Thoracic aorta (tissue), 2 donors: ENCODE measurements at places on chromosomes 5 and 9.

- H3K4me3 ChIP-seq, result no peak overlapping the region
- H3K27me3 ChIP-seq, result no peaks in the 10 kb centered on the region
- H3K36me3 ChIP-seq, result no peaks in the 10 kb centered on the region
- no peaks in the 10 kb centered on the region for H3K4me1 ChIP-seq
- H3K27ac ChIP-seq, result no peak overlapping the region
- no peak for DNase-seq
These were observed 127.9 kb downstream of the ELAVL2 start for GRCh38 chr9:23698161-23698560.

DNA sequence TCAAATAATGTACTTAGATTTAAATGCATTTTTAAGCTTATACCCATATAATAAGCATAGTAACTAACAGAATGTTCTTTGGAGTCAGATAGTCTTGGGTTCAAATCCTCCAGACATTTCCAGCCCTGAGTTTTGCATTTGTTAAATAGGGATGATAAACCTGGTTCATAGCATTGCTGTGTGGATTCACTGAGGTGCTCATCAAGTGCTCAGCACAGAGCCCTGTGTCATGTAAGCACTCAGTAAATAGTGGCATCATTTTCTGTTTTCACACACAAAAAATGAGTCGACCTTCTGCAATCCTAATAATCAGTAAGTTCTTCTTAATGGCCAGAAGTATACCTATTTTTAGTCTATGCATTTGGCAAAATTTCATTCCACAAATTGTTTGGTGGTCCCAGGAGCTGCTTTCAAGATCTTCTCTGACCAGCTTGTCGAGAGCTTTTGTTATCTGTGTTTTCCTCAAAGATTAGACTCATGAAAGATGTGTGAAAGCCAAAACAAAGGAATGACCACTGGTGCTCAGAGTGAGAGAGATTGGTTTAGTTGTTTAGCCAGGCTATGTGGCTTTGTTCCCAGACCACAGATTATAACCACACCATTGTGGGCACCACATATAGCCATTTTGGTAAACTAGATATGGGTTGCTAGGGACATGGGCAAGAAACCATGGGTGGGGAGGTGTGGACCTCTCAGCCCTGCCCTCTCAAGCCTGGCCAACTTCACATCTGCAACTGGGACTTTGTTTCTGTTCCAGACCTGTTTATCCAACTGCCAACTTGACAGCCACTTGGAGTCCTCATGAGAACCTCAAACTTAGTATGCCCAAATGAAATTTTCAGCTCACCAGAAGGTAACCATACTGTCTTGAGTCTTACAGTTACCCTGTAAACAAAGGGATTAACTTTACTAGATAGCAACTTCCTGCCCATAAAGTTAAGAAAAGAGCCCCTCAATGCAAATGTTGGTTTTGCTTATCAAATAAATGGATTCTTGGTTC lies 45.0 kb downstream of the DOCK8 start:
- no peak for DNase-seq
- H3K36me3 ChIP-seq, result no peaks in the 10 kb centered on the region
- no peaks in the 10 kb centered on the region for H3K27me3 ChIP-seq
- no peaks in the 10 kb centered on the region for H3K4me1 ChIP-seq
- no peak overlapping the region for H3K4me3 ChIP-seq

DNA sequence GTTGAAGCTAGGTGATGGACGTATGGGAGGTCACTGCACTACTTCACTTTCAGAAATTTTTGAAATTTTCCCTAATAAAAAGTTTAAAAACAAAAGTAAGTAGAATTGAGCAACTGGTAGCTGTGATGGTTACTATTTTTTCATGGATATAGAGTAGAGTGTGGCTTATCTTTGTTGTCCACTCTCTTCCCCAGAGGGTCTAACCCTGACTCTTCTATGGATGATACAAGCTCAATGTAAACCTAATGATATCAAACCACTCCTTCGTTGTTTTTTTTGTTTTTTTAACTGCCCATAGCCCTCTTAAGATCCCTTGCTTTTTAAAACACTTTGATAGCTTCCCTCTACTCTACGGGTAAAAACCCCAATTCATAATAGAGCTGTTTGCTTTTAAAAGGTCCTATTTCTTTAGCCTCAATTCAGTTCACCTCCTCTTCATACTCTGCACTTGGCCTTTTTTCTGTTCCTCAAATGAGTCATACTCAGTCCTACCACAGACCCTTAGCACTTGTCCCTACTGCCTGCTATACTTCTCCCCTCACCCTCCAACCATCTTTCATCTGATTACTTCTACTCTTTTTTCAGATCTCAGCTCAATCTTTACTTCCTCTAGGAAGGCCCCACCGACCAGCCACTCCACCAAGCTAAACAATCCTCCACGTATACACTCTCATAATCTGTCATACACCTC lies 2.6 kb downstream of the HDAC3 start:
- H3K4me3 ChIP-seq, result no peak overlapping the region
- H3K4me1 ChIP-seq, result peaks cover 9% of the 10 kb centered on the region
- no peaks in the 10 kb centered on the region for H3K27me3 ChIP-seq
- H3K27ac ChIP-seq, result no peak overlapping the region
- H3K36me3 ChIP-seq, result peaks cover 9% of the 10 kb centered on the region
- no peak for DNase-seq

DNA sequence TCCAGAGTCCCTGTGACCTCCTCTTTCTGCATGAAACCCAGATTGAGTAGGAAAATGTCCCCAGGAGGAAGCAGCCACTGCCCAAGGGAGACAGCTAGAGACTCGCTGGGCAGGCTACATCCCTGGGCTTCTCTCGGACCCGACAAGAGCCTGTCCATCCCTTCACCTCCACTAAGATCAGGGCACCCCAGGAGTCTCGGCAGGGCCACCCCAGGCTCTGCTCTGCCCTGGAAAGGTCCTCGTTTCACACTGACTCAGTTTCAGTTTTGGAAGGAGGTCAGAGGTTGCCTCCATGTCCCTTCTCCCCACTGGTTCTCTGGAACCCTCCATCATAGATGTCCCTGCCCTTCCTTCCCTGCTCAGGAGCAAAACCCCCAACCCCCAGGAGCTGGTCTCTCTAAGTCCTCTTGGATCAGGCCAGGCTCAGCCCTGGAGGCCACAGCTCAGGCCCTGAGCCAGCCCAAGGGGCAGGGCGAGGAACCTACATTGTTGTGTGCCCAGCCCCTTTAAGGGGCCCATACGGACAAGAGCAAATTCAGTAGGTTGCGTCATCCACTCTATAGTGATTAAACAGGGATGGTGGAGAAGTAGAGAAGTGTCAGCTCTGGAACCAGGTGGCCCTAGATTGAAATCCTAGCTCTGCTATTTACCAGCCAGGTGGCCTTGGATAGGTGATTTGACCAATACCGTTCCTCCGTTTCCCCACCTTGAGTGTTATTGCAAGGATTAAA lies 37.4 kb downstream of the C9orf50 start:
- no peaks in the 10 kb centered on the region for H3K27me3 ChIP-seq
- peaks cover 4% of the 10 kb centered on the region for H3K4me1 ChIP-seq
- H3K4me3 ChIP-seq, result no peak overlapping the region

DNA sequence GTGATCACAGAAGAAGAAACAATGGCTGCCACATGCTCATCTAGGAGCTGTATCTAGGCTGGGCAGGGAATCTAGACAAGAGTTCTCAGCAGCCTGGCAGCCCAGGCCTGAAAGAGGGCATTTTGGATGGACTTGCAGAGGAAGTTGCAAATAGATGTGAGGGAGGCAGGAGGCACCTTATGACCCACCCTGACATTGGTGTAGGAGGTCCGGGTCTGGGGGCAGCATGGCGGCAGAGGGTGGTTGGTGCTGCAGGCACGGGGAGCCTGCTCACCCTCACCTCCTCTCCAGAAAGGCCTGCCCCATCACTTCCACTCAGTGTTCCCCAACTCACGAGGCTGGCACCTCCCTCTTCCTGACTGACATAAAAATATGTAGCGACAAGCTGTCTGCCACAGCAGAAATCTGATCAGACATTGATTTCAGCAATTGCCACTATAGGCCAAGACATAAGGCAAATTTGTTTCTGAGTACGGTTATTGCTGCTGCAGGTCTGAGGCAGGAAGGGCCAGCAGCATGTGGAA lies 217.6 kb downstream of the PBX3 start:
- H3K4me1 ChIP-seq, result no peaks in the 10 kb centered on the region
- DNase-seq, result no peak
- no peak overlapping the region for H3K27ac ChIP-seq
- H3K27me3 ChIP-seq, result no peaks in the 10 kb centered on the region

DNA sequence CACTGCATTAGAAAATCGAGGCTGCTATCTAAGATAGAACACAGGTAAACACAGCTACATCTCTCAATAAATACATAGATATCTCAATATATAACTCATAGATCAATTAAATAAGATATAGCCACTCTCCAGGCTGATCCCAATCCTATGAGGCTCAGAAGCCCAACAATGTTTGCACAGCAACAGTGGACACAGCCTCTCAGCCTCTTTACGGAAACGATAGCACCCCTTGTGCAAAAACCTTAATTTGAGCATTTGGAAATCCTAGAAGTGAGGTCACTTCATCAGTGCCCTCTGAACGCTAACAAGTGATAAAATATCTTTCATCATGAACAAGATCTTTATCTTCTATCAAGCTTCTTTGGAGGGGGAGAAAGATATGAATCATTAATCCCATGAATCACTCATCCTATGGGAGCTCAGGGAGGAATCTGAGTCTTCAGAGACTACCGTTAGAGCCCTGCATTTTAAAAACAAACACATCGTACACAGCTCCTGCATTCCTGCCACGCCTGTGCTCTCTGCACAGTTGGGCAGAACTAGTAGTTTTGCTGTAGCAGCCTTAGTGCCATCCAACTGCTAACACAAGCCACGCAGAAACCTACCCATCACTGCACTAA lies 71.4 kb downstream of the MED27 start:
- H3K36me3 ChIP-seq, result no peaks in the 10 kb centered on the region
- H3K27ac ChIP-seq, result no peak overlapping the region
- DNase-seq, result no peak
- no peaks in the 10 kb centered on the region for H3K27me3 ChIP-seq
- no peak overlapping the region for H3K4me3 ChIP-seq

GRCh38 chr9:117744856-117745389 lies 40.7 kb downstream of the TLR4 start:
- H3K27ac ChIP-seq, result no peak overlapping the region
- no peak for DNase-seq
- no peaks in the 10 kb centered on the region for H3K36me3 ChIP-seq
- H3K4me3 ChIP-seq, result peak overlapping the region; percentile 74

DNA sequence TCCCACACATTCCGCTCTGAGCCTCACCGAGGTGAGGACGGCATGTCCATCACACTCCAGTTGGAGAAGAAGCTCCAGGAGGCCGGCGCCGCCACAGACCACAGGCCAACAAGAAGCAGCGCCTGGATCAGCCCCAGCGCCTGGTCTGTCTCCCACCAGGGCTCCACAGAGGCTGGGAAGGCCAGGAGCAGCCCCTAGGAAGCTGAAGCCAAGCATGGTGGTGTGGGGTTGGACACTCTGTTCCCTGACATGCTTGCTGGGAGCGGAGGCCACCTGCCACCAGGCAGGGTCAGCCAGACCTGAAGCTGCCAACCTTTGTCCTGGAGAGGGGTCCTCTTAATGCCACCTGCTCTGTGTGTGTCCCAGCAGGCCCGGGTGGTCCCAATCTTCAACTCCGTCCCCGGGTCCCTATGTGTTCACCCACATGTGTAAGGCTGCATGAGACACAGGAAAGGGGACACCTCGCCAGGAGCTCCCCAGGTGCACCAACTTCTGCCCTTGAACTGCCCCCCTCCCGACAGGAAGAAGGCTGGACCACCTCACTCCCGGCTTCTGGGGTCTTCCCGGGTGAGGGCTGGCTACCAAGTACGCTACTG lies 140.1 kb upstream of the PPP1R26 start:
- no peak overlapping the region for H3K4me3 ChIP-seq
- peaks cover 4% of the 10 kb centered on the region for H3K27me3 ChIP-seq
- H3K4me1 ChIP-seq, result no peaks in the 10 kb centered on the region
- no peak overlapping the region for H3K27ac ChIP-seq
- no peak for DNase-seq
- no peaks in the 10 kb centered on the region for H3K36me3 ChIP-seq
